Glutamatergic neuron (in vitro differentiated cells): ENCODE measurements at places on chromosomes 7 and 10.

DNA sequence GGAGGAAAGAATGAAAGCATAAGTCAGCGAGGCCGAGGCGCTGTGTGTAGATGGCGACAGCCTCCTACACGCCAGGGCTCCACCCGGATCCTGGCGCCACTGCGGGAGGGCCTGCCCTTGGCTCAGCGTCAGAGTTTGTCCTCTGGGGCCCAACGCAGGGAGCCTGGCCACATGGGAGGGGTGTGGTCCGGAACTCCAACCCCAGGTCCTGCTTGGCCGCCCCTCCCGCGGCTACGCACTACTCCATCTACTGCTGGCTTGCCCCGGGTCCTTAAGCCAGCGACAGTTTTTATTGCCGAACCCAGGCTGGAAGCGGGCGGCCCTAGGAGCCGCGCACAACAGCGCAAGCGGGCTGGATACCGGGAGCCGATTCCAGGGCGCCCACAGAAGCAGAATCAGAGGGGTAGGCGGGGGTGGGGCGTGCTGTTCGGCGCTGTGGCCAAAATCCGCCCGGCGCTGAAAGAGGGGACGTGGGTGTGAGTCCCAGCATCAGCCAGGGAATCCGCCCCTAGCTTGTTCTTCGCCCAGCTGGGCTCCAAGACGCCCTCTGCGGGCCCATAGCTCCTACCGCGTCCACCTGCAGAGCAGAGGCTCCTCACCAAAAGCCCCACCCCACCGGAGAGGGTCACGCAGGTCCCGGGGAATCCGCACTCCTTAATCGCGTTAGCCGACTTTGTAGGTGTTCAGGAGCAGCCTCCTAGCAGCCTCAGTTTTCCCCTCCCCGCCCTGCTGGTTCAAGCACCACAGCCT is 4.5 kb downstream of the KAZALD1 start:
- DNase-seq = peak; percentile 64

DNA sequence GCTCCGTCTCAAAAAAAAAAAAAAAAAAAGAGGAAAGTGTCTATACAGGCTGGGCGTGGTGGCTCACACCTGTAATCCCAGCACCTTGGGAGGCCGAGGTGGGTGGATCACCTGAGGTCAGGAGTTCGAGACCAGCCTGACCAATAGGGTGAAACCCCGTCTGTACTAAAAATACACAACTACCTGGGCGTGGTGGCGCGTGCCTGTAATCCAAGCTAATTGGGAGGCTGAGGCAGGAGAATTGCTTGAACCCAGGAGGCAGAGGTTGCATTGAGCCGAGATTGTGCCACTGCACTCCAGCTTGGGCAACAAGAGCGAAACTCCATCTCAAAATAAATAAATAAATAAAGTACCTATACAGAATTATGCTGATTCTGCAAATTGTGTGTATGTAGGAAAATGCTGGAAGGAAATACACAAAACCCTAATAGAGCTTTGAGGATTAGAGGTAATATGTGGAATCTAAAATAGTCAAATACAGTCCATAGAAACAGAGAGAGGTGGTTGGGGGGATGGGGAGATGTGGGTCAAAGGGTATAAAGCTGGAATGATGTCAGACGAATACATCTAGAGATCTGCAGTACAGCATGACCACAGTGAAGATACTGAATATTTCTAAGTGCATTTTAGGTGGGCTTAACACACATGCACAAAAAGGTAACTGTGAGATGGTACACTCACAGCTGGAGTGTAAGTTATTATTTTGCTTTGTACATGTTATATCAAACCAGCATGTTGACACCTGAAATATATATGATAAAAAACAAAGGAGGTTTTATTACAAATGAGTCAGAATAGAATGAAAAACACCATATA is 174.5 kb upstream of the KLF14 start:
- no peak for DNase-seq

- no peak for DNase-seq
Measured at GRCh38 chr7:81267508-81267907, 348.7 kb upstream of the SEMA3C start.

DNA sequence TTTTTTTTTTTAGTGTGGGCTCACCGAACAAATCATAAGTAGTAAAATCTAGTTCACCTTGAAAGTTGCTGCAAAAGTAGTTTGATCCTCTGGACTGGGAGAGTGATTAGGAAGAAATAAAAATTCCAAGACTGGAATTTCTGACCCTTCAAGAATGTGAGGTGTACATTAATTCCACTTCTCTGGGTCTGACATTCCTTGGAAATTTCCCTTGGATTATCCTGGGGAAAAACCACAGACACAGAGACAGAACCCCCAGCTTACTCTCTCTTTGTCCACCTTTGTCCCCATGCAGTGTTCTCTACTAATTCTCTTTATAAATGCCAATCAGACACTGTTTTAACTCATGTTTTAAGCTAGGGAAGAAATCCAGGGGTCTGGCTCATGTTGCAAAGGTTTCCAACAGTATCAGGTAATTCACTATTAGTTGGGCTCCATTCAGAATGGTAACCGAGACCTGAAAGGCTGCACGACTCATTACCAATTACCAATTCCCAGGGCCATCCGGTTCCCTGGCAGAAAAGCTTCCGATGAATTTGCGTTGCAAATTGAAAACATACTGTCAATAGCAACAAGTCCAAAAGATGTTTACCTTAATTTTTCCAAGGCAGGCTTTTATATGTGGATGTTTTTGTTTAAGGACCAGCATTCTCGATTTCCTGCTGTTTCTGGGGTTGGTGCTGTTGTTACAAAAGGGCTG is 86.3 kb downstream of the BAMBI start:
- DNase-seq = no peak

DNA sequence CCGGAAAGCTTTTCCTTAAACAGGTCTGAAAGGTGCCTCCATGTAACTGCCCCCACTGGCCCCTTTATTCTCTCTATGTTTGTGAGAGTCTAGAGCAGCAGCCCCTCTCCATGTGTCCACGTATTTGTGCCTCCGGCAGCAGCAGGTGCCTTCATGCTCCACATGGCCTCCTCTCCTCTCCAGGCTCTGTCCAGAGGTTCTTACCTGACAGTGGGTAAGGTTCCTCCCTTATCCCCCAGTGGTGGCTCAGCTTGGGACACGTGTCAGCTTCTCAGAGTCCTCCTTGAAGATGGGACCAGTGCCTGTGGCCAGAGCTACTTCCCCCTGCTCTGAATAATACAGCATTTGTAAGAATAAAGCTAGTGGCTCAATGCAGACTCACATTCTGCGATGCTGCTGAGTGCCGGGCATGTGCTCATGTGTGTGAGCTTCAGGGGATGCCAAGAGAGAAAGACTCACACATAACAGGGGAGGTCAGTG is 7.9 kb downstream of the CALML3 start:
- peak; percentile 5 for DNase-seq

- DNase-seq = no peak
Measured at GRCh38 chr10:31166606-31167005, 134.9 kb upstream of the ZNF438 start.

DNA sequence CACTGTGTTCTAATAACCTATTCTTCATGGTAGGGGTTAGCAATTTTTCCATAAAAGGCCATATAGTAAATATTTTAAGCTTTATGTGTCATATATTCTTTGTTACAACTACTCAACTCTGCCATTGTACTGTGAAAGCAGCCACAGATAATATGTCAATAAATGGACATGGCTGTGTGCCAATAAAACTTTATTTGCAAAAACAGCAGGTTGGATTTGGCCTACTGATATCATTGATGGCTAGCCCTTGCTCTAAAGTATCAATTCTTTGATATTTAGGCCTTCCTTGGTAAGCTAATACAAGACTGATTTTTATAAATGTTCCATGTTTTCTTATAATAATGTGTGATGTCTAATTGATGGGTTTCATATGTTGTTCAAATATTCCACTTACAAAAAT is 77.2 kb upstream of the OPALIN start:
- DNase-seq = no peak

DNA sequence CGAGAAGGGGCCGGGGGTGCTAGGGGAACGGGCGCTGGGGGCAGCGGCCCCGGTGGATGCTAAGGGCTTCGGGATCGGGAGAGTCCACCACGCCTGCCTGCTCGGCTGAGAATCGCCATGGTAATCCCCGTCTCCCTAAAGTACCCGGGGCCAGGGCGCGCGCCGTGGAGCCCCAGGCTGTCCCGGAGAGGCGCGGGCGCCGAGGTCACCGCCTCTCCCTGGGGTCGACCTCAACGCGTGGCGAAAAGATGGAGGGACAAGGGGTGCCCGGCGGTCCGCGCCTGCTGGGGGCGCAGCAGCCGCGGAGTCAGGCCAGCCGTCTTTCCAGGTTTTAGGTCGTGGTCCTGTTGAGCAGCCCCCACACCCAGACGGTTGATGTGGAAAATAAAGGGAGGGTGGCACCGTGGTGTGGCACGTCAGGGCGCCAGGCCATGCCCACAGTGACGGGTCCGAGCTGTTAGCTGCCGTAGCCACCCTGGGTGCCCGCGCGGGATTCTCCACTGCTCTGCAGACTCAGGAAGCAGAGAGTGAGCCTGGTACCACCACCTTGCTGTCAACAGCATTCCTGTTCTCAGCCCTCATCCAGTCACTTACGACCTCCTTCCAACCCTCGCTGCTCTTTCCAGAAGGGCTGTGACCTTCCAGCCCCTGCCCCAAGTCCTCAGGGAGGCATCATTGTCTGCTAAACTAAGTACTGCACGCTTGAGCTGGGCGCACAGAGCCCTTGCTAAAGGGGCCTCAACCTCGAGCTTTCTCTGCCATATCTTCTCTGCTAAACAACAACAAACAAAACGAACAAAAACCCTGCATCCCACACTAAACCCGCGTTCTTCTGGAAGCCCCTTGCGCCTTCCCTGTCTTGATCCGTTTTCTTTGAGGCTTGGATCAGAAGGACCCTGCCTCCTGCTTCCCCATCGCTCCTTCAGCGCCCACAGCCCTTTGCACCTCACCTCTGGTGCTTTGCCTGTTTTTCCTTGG is 666 bp downstream of the SMKR1 start:
- peak; percentile 36 for DNase-seq

DNA sequence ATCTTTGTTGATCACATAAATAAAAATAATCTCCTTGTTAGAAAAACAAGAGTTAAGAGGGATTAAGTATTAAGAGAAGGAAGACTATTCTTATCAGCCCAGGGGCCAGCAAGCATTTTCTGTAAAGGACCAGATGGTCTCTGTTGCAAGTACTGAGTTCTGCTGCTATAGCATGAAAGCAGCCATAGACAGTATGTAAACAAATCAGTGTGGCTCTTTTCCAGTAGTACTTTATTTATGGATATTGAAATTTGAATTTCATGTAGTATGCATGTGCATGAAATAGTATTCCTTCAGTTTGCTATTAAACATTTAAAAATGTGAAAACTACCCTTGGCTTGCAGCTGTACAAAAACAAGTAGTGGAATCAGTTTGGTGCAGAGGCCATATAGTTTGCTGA is 81.7 kb downstream of the STK31 start:
- no peak for DNase-seq

- no peak for DNase-seq
Measured at GRCh38 chr7:149248777-149249176, 9.3 kb downstream of the ZNF212 start.

GRCh38 chr10:112658900-112659638 is 212.1 kb downstream of the VTI1A start:
- no peak for DNase-seq

DNA sequence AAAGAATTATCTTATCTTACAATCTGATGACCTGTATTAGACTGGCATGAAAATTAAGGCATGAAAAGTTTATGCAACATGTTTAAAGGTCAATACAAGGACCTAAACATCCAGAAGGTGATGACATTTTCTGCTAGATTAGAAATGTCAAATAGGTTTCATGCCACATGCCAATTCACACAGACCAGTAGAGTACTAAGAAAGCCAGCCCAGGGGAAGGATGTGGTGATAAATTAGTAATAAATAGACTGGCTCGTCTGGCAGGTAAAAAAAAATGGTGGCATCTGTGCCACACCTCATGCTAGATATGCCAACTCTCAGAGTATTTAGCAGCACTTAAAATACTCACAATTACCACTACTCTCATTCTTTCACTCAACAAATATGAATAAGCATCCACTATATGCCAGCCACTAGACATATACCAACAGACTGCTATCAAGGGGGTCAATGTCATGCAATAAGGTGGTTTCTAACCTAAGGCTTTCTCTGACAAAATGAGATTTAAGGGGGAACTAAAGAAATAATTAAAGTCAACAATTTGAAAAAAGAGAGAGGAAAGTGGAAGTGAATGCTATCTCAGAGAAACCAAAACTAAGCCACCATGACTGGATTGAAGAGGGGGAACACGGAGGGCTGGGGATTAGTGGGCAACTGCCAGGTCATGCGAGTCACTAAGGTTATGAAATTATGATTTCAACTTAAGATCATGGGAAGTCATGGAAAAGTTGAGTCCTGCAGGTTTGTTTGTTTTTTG is 83.5 kb downstream of the SGMS1 start:
- no peak for DNase-seq
